ENCODE measurements at places on chromosomes 4 and X.

DNA sequence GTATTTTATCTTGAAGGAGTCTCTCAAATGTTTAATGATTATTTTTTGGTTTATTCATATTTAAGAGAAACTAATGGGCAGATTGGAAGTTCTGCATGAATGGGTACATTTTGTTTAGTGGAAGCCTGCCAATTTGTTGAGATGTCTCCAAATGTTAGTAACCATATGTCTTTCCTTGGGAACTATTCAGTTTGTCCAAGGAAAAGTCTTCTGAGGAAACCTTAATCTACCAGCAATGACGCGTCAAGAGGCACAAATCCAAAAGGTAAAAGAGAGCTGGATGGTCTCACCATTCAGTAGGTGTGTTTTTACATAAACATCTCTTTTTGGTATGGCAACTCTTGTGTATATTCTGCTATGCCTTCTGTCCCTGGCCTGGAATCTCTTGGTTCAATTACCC is 37.4 kb upstream of the NDST3 start:
- no peak for DNase-seq

DNA sequence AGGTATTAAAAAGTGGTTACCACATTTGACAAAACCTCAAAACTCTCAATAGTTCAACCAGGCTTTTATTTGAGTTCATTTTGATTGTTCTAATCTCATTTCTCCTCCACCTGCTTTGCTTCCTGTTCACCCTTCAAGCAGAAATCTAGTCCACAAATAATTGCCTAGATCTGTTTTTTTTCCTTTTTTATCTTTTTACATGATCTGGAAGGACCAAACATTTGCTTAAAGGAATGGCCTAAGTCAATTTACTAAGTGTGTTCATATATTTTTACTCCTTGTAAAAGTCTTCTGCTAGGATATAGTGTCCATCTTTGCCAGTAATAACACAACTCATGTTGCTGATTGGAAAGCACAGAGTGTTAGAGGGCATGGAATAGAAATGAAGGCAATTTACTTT is 26.2 kb upstream of the VEGFD start:
- DNase-seq = no peak

- DNase-seq = peak; percentile 57
Measured at GRCh38 chrX:120664081-120664480, 34.2 kb upstream of the C1GALT1C1 start.

GRCh38 chr4:84846985-84847384 is 119.5 kb downstream of the WDFY3 start:
- no peak for DNase-seq

- DNase-seq = no peak
Measured at GRCh38 chr4:87257523-87257922, 37.1 kb upstream of the KLHL8 start.

DNA sequence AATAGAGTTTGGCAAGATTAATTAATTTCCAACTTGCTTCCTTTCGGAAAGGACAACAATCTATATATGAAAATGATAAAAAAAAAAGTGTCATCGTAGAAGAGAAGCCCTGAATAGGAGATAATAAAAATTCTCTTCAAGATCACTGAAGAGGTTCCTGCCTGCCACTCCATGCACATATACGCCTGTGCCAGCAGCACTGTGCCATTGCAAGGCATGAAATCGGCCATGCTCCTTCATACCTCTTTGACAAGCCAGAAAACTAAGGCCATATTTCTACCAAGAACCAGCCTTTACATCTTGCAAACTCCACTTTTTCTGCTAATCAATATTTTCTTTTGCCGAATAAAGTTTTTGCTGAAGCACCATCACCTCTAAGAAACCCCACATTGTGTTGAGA is 365.5 kb downstream of the CXXC4 start:
- DNase-seq = no peak

DNA sequence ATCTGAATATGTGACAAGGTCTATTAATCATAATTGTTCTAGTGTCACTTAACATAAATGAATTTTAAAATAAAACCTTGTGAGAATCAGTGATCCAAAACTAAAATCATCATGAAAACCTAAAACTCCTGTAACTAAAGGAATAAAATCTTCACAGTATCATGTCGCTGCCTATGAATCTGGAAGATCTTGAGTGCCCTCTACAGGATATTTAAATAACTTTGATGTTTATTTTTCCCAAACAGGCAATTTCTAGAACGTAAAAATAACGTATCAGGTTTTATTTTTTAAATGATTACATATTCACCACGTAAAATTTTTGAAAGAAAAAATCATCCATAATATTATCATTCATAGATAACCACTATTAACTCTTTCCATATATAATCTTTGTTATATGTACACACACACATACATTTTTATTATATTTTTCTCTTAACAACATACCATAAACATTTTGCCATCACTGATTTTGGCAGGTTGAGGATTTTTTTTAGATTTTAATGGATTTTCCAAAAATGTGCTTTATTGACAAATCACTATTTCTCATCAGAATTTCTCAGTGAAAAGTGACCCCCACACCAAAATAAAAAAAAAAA is 79.6 kb downstream of the COMMD8 start:
- DNase-seq = peak; percentile 55

GRCh38 chr4:67556436-67556835 is 2.1 kb upstream of the STAP1 start:
- peak; percentile 63 for DNase-seq

GRCh38 chr4:121077496-121077895 is 5.2 kb upstream of the NDNF start:
- DNase-seq = no peak

DNA sequence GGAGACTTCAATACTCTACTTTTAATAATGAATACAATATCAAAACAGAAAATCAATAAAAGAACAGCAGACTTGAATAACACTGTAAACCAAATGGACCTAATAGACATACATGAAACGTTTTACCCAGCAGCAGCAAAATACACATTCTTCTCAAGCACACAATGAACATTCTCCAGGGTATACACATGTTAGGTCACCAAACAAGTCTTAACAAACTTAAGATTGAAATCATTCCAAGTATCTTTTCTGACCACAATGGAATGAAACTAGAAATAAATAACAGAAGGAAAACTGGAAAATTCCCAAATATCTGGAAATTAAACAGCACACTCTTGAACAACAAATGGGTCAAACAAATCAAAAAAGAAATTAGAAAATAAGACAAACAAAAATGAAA is 145.0 kb upstream of the CT83 start:
- no peak for DNase-seq

DNA sequence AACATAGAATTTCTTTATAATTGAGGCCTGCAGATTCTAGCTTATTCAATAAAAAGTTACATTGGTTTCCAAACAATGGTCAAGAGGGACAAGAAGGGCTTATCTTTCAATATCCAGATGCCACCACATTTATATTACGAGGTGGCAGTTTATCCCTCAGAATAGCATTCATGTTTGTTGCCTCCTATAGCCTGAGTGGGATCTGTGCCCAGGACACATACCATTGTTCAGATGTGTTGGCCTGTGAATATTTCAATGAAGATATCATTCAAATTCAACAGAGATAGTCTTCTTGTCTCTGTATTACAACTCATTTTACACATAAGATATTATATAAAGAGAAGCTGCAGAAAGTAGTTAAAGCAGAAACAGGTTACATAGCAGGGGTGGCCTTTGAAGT is 20.5 kb downstream of the GLRB start:
- DNase-seq = no peak

- no peak for DNase-seq
Measured at GRCh38 chrX:119045884-119046283, 26.9 kb upstream of the CT47C1 start.

GRCh38 chr4:76546327-76546726 is 111.3 kb downstream of the SHROOM3 start:
- DNase-seq = no peak

DNA sequence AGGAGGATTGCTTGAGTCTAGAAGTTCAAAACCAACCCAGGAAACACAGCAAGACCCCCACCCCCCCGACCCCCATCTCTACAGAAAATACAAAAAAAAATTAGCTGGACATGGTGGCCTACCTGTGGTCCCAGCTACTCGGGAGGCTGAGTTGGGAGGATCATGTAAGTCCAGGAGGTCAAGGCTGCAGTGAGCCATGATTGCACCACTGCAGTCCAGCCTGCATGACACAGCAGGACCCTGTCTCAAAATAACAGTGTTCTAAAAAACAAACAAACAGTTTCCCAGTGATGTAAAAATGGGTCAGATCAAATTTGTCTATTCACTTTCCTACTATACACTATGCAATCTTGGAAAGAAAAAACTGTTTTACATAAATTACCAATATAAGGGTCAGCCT is 2.0 kb upstream of the CBR4 start:
- DNase-seq = no peak

- no peak for DNase-seq
Measured at GRCh38 chrX:19893727-19894126, 6.3 kb upstream of the SH3KBP1 start.

DNA sequence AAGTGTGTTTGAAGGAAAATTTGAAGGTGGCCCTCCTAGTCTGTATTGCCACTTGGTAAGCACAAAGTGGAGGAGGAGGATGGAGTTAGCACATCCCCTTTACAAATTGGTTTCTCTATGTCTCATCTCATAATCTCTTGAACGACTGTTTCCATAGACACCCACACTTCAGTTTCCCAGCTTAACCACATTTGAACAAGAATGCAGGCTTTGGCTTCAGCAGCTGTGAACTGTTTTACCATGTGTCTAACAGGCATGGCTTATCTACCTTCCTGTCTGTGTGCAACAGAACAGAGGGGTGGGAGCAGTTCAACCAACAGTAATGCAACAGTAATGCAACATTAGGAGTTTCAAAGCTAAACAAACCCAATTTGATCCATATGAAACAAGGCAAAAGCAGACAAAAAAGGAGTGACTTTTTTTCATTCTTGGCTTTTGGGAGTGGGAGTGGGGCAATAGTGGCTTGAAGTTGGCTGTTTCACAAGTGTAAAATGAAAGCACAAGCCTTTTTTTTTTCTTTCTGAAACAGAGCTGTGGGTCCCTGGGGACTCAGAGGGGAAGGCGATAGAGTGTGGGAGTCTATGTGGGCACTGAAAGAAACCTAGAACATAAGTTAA is 108.0 kb downstream of the ITM2A start:
- DNase-seq = peak; percentile 20

DNA sequence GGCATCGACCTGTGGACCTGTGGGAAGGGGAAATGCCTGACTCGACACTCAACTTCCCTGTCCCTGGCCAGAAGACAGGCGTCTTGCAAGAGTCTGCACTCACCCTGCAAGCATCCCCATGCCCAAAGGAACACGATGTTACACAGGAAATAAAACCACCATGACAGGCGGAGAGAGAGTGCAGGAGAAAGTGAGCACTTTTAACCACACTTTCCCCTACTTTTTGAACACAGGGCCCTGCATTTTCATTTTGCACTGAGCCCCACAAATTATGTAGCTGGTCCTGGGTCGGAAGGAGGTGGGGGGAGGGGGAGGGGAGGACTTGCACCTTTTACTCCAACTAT is 13.8 kb upstream of the MAN2B2 start:
- no peak for DNase-seq

DNA sequence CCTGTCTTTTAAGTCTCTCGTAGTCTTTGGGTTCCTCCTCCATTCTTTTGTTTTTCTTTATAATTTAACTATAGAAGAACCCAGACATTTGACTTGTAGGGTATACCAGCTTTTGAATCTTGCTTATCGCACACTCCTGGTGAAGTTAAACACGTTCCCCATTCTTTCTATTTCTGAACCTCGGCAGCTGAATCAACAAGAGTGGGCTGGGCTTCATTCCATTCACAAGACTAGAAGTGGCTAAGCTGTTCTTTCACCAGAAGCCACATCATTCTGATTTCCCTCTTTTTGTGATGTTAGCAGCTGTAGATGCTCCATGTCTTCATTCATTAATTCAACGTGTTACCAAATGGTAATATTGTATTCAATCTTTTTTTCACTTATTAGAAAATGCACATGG is 167.9 kb downstream of the CORIN start:
- DNase-seq = no peak

- DNase-seq = no peak
Measured at GRCh38 chr4:97152149-97152548, 991.1 kb downstream of the STPG2 start.

DNA sequence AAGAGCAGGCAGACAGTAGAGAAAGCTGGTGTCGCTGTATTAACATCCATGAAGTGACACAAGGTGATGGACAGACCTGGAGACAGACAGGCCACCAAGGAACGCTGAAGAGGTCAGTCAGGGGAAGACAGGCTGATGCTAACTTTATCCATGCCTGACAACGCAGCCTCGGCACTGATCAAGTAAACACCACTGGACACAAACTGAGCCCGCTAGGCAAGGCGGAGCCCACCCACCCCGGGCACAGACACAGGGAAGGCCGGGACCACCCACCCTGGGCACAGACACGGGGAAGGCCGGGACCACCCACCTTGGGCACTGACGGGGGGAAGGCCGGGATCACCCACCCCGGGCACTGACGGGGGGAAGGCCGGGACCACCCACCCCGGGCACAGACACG is 18.8 kb downstream of the PPP2R3B start:
- no peak for DNase-seq

- DNase-seq = no peak
Measured at GRCh38 chr4:117908306-117909207, 125.7 kb upstream of the NDST3 start.

DNA sequence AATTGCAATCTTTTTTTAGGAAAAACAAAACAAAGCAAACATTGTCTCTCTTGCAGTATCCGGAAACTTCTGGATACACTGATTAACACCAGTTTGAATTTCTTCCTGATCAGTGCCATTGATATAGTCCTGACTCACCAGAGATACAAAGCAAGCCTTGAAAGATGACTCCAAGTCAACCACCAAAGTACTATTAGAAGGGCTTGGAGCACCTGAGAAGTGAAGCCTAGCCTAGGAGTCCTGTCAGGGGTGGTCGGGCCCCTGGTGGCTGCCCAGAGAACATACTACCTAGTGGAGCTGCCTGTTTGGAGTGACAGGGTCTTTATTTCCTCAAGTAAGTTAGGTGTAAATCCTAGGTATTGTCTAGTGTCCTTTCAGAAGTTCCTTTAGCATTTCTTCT is 593.2 kb downstream of the ZNF674 start:
- no peak for DNase-seq

DNA sequence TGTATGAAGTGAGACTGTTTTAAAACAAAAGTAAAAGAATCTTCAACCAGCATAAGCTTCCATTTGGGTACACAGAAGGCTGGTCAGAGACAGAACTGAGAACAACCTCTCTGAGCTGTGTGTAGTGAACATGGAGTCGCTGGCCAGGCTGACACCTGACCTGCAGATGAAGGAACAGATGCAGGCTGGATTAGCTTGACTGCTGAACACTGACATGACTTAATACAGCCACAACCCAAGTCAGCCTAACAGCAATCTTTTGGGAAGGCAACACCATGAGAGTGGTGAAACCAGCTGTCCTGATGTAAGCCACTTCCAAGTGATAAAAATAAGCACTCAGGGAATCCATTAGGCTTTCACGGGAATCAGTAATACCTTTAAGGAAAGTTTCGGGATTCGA is 10.1 kb downstream of the SCARB2 start:
- DNase-seq = no peak

GRCh38 chr4:76716658-76717057 is 181.3 kb downstream of the SOWAHB start:
- DNase-seq = peak; percentile 43
